Right ventricle myocardium inferior (tissue), 1 donor: ENCODE measurements at places on chromosomes 3 and 15. TPM values are rescaled to one million over a fixed set of nuclear protein-coding genes. Genes with fewer than 3 reads are reported as not detected.

- no peak for DNase-seq
Observed at GRCh38 chr3:137812023-137812422, 47.9 kb downstream of the SOX14 start.

Gene PRRT3
- total RNA-seq: 0.57 TPM

- DNase-seq: no peak
Observed at GRCh38 chr15:67715170-67715569, 110.1 kb upstream of the SKOR1 start.

Gene SH2D7
- not detected for total RNA-seq

Gene CLRN1
- total RNA-seq: not detected
